ENCODE measurements at places on chromosomes 1 and 21.

GRCh38 chr1:164466001-164466421, 93.0 kb upstream of the PBX1 start:
- DNase-seq: no peak

GRCh38 chr1:77680173-77680572, 2.3 kb downstream of the ZZZ3 start:
- DNase-seq: peak; percentile 47

GRCh38 chr1:36305915-36306209, 306 bp upstream of the SH3D21 start:
- DNase-seq: no peak

DNA sequence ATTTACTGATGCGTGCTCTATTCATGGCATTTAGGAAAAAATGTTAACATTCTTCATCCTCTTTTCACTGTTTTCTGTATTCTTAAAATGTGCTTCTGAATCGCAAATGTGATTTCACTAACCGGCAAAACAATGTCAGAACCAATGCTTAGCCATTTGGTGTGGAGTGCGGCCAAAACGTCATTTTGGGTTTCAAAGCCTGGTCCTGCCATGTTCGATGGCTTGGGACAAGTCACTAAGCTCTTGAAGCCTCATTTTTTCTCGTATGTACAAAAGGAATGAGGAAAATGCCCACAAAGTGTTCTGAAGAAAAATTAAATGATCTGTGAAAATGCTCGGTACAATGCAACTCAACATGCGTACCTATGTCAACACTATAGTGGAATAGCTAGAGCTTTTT, 175.3 kb downstream of the APP start:
- no peak for DNase-seq

DNA sequence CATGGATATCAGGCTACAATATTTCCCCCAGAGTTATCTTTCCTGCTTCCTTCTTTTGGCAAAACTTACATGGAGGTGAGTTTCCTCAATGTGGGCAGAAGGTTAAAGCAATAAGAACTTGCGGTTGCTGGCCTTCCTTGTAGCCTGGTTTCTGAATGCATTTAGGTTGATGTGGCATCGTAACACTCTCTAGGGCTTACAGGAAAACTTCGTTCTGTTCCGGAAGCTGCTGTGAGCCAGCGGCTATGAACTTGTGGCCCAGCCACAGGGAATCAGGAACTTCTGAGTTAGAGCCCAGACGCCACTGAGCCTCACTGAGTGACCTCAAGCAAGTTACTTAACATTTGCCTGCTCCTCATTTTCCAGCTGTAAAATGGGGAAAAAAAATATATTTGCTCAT, 623.4 kb upstream of the ADAMTS5 start:
- peak; percentile 82 for DNase-seq

DNA sequence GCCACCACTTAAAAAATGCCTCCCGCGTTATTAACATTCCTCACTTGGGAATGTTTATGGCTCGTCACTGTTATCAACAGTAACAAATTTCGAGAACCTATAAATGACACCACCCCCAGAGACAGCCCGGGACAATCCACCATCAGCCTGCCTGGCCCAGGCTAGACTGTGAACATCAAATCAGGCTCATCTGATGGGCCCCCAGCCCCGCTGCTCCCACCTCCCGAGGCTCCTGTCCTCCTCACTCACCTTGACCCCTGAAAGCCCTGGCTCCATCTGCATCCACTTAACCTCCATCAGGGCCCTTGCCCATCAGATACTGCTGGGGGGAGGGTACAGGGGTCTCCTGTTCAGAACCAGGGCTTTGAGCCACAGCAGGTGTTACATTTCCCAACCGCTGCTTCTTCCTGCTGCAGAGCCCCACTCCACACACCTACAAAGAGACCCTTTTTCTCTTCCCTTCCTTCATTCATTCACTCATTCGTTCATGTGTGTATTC, 156.5 kb upstream of the VAMP3 start:
- DNase-seq: no peak

GRCh38 chr1:1232208-1232795, at the start of gene B3GALT6:
Gene B3GALT6 (plus strand): TSS chr1:1232237. CDS start chr1:1232279, 42 bp downstream.
- DNase-seq: no peak

- DNase-seq: no peak
These were observed 197.1 kb downstream of the KCNK2 start for GRCh38 chr1:215279682-215280081.

DNA sequence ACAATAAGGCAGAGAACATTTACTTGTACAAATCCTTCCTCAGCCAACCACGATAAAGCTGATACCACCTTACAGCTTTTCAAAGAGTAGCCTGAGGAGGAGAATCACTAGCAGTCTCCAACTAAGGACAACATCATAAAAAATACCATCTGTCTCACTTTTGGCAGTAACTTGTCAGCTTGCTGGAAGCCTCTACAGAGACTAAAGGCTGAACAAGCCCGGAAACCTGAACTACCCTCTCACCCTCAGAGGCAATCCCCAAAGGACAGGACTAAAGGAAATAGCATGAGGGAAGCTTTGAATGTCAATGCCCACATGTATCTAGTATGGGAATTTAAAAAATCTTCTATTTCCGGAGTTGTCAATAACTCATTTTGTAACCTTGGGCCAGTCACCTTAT, 10.6 kb downstream of the SRSF4 start:
- peak; percentile 39 for DNase-seq

GRCh38 chr1:101041300-101041699, 15.7 kb upstream of the DPH5 start:
- DNase-seq: no peak

DNA sequence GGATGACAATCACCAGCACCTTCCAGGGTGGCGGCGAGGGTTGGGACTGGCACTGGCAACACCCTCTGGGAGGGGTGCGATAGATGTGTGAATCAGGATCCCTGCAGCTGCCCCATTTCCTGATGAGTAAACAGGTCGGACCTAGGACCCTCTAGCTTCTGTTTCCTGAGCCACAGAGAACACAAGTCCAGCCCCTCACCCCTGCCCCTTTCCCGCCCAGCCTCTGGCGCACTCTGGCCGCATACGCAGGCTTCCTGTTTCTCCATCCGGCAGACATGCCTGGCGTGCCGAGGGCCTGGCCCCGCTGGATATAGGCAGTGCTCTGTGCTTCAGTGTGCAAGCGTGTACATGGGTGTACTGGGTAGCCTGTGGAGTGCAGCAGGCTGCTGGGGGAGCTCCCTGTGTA, 4.6 kb downstream of the PEAR1 start:
- no peak for DNase-seq
